ENCODE measurements at places on chromosomes 2 and 18. TPM values are rescaled to one million over a fixed set of nuclear protein-coding genes. Genes with fewer than 3 reads are reported as not detected.
A peak's percentile ranks its signal among the peaks of the same experiment; 100 is the strongest.

DNA sequence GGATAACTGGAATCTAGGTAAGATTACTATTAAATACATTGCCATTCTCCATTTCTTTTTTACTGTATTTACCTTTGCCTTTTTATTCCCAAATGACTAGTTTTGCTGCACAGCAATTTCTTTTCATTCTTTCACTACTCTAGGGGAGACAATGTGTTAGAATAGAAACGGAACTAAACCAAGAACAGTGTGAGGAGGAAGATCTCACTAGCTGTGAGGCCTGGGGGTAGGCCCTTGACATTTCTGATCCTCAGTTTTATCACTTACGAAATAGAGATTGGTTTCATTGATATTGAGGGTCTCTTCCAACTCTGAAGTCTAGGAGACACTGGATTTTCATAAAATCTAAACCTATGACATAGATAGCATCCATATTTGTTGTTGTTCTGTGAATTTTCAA lies 191.1 kb downstream of the IKZF2 start:
- peak overlapping the region; percentile 81 for H3K27ac ChIP-seq
- peaks cover 62% of the 10 kb centered on the region for H3K4me1 ChIP-seq
- H3K36me3 ChIP-seq: no peaks in the 10 kb centered on the region

DNA sequence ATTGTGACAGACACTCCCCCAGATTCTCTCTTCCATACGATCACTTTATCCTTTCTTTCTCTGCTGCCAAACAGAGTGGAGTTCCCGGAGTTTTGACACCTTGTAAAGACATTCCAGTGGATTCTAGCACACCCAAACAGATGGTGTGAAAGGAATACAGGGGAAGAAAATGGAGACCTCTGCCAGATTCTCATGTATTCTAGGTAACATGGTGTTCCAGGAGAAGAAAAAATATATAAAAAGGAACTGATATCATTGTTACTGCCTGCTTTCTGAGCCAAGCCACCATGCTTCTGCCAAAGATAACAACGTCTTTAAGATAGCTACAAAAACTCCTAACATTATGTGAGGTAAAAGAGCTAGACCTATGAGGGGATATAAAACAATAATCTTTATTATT lies 136.5 kb downstream of the TXNL1 start:
- DNase-seq: no peak
- H3K27ac ChIP-seq: no peak overlapping the region
- no peaks in the 10 kb centered on the region for H3K4me1 ChIP-seq
- H3K4me3 ChIP-seq: no peak overlapping the region
- no peaks in the 10 kb centered on the region for H3K36me3 ChIP-seq

GRCh38 chr2:152718909-152719645 lies 657 bp downstream of the ARL6IP6 start:
- H3K4me1 ChIP-seq: peaks cover 45% of the 10 kb centered on the region
- H3K27me3 ChIP-seq: peaks cover 24% of the 10 kb centered on the region
- H3K27ac ChIP-seq: peak overlapping the region; percentile 96
- no peaks in the 10 kb centered on the region for H3K36me3 ChIP-seq
- no peak for DNase-seq

- peaks cover 37% of the 10 kb centered on the region for H3K4me1 ChIP-seq
- H3K27me3 ChIP-seq: peaks cover 6% of the 10 kb centered on the region
- H3K4me3 ChIP-seq: no peak overlapping the region
- no peak for DNase-seq
- no peak overlapping the region for H3K27ac ChIP-seq
- H3K36me3 ChIP-seq: no peaks in the 10 kb centered on the region
Observed at GRCh38 chr2:196289000-196289399, 117.6 kb upstream of the STK17B start.

DNA sequence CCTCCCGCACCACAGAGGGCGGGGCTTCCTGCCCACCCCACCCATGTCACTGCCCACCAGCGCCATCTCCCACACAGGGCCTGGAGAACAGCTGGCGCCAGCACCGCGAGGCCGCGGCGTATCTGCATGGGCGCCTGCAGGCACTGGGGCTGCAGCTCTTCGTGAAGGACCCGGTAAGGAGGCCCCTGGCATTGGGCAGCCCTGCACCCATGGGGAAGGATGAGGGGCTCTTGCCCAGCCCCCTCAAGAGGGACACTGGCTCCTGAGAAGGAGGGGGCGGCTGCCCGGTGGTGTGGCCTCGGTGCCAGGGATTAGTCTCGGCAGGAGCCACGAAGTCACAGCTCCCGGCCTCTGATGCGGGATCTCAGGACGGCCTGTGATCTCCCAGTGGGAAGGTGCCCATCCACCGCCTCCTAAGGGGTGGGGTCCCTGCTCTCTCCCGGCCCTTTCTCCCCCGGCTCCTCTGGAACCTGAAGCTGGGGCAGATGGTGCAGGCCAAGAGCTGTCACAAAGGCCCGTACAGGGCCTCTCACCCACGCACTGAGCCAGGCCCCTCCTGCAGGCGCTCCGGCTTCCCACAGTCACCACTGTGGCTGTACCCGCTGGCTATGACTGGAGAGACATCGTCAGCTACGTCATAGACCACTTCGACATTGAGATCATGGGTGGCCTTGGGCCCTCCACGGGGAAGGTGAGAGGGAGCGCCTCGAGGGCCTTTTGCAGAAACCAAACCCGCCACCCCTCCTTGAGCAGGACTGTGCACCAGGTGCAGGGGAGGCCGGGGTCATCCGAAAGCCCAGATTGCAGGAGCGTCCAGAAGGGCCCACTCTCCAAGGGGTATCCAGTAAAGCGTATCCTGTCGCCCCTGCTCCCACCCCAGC lies 9.1 kb downstream of the AGXT start:
- H3K4me3 ChIP-seq: no peak overlapping the region
- no peak for DNase-seq
- H3K36me3 ChIP-seq: no peaks in the 10 kb centered on the region
- H3K27me3 ChIP-seq: peaks cover 2% of the 10 kb centered on the region

DNA sequence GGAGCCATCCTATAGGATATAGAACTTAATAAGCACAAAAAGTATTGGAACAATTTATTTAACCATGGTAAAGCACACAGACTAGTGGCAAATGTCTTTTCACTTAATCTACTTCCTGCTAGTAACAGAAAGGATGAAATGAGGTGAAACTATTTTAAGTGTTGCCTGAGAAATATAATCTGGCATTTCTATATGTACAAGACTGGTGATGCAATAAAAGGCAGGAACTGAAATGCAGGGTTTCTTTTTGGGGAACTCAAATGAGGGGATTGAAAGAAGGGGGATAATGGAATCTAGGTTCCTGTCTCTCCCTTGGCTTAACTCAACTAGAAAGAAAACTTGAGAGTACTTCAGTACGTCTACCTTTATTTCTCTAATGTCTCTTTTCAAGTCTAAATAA lies 122.3 kb downstream of the MEMO1 start:
- no peak overlapping the region for H3K27ac ChIP-seq
- H3K36me3 ChIP-seq: peaks cover 11% of the 10 kb centered on the region
- no peak for DNase-seq
- H3K4me3 ChIP-seq: no peak overlapping the region

- peak overlapping the region; percentile 79 for H3K27ac ChIP-seq
- peaks cover 87% of the 10 kb centered on the region for H3K4me1 ChIP-seq
- peaks cover 44% of the 10 kb centered on the region for H3K36me3 ChIP-seq
- peaks cover 1% of the 10 kb centered on the region for H3K27me3 ChIP-seq
Observed at GRCh38 chr2:68371581-68371980, 6.5 kb downstream of the PLEK start.

- DNase-seq: no peak
- H3K27ac ChIP-seq: no peak overlapping the region
- H3K4me3 ChIP-seq: no peak overlapping the region
Observed at GRCh38 chr2:115400940-115401339, 958.5 kb downstream of the DPP10 start.

GRCh38 chr2:98615481-98615880 lies 7.1 kb downstream of the UNC50 start:
- DNase-seq: peak; percentile 11
- peak overlapping the region; percentile 65 for H3K4me3 ChIP-seq
- H3K27me3 ChIP-seq: peaks cover 5% of the 10 kb centered on the region
- H3K4me1 ChIP-seq: peaks cover 89% of the 10 kb centered on the region

GRCh38 chr2:59968441-59968840 lies 585.0 kb downstream of the BCL11A start:
- no peaks in the 10 kb centered on the region for H3K4me1 ChIP-seq
- H3K36me3 ChIP-seq: no peaks in the 10 kb centered on the region
- no peak for DNase-seq
- no peaks in the 10 kb centered on the region for H3K27me3 ChIP-seq

- no peak overlapping the region for H3K27ac ChIP-seq
- H3K4me1 ChIP-seq: no peaks in the 10 kb centered on the region
- no peaks in the 10 kb centered on the region for H3K36me3 ChIP-seq
- DNase-seq: no peak
Observed at GRCh38 chr2:5263291-5263690, 428.9 kb upstream of the SOX11 start.

GRCh38 chr2:39483534-39483933 lies 46.4 kb upstream of the MAP4K3 start:
- H3K36me3 ChIP-seq: no peaks in the 10 kb centered on the region
- no peaks in the 10 kb centered on the region for H3K4me1 ChIP-seq
- no peak for DNase-seq
- H3K27me3 ChIP-seq: peaks cover 2% of the 10 kb centered on the region

- H3K27ac ChIP-seq: no peak overlapping the region
- peaks cover 17% of the 10 kb centered on the region for H3K36me3 ChIP-seq
- H3K4me1 ChIP-seq: no peaks in the 10 kb centered on the region
Observed at GRCh38 chr18:79899609-79900445, 51.6 kb downstream of the SLC66A2 start.

GRCh38 chr2:165402162-165402561 lies 67.3 kb upstream of the CSRNP3 start:
- peaks cover 8% of the 10 kb centered on the region for H3K4me1 ChIP-seq
- H3K36me3 ChIP-seq: no peaks in the 10 kb centered on the region

- no peak overlapping the region for H3K27ac ChIP-seq
- no peak for DNase-seq
- H3K4me3 ChIP-seq: no peak overlapping the region
- no peaks in the 10 kb centered on the region for H3K36me3 ChIP-seq
Observed at GRCh38 chr2:75799859-75800258, 89.1 kb upstream of the GCFC2 start.

DNA sequence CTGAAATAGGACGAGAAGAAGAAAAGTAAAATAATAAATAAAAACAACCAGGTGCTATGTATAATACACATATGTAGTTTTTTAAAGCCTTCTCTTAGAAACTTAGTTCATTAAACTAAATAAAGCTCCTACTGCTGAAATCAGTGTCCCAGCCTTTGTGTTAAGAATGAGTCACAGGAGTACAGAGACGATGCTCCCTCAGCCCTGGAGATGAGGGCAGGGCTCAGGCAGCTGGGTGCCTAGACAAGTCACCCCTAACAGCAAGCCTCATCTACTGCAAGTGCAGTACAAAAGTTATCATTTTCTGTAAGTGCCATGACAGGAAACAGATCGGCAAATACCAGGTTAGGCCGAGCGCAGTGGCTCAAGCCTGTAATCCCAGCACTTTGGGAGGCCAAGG lies 18.2 kb downstream of the KIDINS220 start:
- H3K36me3 ChIP-seq: peaks cover 38% of the 10 kb centered on the region
- H3K27ac ChIP-seq: no peak overlapping the region
- peaks cover 2% of the 10 kb centered on the region for H3K4me1 ChIP-seq

GRCh38 chr2:83650898-83651297 lies 808.2 kb downstream of the SUCLG1 start:
- no peak overlapping the region for H3K4me3 ChIP-seq
- DNase-seq: no peak
- no peaks in the 10 kb centered on the region for H3K27me3 ChIP-seq
- H3K27ac ChIP-seq: no peak overlapping the region
- no peaks in the 10 kb centered on the region for H3K4me1 ChIP-seq

DNA sequence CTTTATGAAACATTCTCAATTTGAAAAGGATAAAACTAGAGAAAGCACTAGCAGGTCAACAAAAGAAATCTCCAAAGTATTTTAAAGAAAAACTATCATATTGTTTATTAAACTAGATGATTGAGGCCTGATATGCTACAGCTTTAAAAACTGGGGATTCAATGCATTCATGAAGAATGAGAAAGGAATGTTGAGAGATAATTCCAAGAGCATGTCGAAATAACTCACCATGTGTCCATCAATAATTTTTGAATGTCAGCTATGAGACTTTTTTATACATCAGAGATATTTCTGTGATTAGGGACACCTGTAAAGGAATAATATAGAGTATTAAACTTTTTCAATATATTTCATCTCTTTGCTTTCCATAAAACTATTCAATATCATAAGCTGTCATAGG lies 376.9 kb upstream of the REG3G start:
- H3K4me3 ChIP-seq: no peak overlapping the region
- no peaks in the 10 kb centered on the region for H3K36me3 ChIP-seq
- H3K27me3 ChIP-seq: no peaks in the 10 kb centered on the region
- no peaks in the 10 kb centered on the region for H3K4me1 ChIP-seq
- DNase-seq: no peak
- no peak overlapping the region for H3K27ac ChIP-seq

DNA sequence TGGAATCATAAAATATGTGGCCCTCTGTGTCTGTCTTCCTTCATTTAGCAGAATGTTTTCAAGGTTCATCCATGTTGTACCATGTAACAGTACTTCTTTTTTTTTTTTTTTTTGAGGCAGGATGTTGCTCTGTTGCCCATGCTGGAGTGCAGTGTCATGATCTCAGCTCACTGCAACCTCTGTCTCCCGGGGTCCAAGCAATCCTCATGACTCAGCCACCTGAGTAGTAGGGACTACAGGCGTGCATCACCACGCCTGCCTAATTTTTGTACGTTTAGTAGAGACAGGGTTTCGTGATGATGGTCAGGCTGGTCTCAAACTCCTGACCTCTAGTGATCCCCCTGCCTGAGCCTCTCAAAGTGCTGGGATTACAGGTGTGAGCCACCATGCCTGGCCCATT lies 31.2 kb downstream of the RAB1A start:
- peaks cover 3% of the 10 kb centered on the region for H3K27me3 ChIP-seq
- no peak overlapping the region for H3K4me3 ChIP-seq
- DNase-seq: no peak
- peaks cover 51% of the 10 kb centered on the region for H3K4me1 ChIP-seq
- no peak overlapping the region for H3K27ac ChIP-seq
- H3K36me3 ChIP-seq: peaks cover 8% of the 10 kb centered on the region

- no peak for DNase-seq
- no peaks in the 10 kb centered on the region for H3K27me3 ChIP-seq
- H3K27ac ChIP-seq: no peak overlapping the region
- H3K36me3 ChIP-seq: no peaks in the 10 kb centered on the region
Observed at GRCh38 chr2:216807857-216808272, 52.0 kb downstream of the TNP1 start.

GRCh38 chr2:234435836-234436481 lies 60.9 kb downstream of the ARL4C start:
- no peaks in the 10 kb centered on the region for H3K36me3 ChIP-seq
- H3K4me1 ChIP-seq: peaks cover 64% of the 10 kb centered on the region
- no peak for DNase-seq
- H3K4me3 ChIP-seq: no peak overlapping the region
- no peaks in the 10 kb centered on the region for H3K27me3 ChIP-seq
- no peak overlapping the region for H3K27ac ChIP-seq

GRCh38 chr2:65658881-65659280 lies 226.5 kb upstream of the SPRED2 start:
- H3K36me3 ChIP-seq: no peaks in the 10 kb centered on the region
- no peak overlapping the region for H3K4me3 ChIP-seq
- H3K27me3 ChIP-seq: no peaks in the 10 kb centered on the region
- no peak overlapping the region for H3K27ac ChIP-seq
- no peak for DNase-seq

CHRND gene
- not detected for polyA plus RNA-seq

RAD51AP2 gene
- polyA plus RNA-seq: not detected

HOXD9 gene
- polyA plus RNA-seq: not detected

CTAGE1 gene
- not detected for polyA plus RNA-seq

RNU2-63P gene
- polyA plus RNA-seq: not detected

LAMA1 gene
- polyA plus RNA-seq: not detected

REL gene
- polyA plus RNA-seq: 47.7 TPM

CRYBA2 gene
- not detected for polyA plus RNA-seq

HTR2B gene
- not detected for polyA plus RNA-seq

SLC23A3 gene
- polyA plus RNA-seq: not detected

GREB1L gene
- not detected for polyA plus RNA-seq

PPP1R1C gene
- polyA plus RNA-seq: not detected

SERPINB5 gene
- not detected for polyA plus RNA-seq

MBD2 gene
- polyA plus RNA-seq: 7.8 TPM

PXDN gene
- 1.0 TPM for polyA plus RNA-seq

IL36RN gene
- polyA plus RNA-seq: not detected
